ENCODE measurements at places on chromosomes 16 and 17.

DNA sequence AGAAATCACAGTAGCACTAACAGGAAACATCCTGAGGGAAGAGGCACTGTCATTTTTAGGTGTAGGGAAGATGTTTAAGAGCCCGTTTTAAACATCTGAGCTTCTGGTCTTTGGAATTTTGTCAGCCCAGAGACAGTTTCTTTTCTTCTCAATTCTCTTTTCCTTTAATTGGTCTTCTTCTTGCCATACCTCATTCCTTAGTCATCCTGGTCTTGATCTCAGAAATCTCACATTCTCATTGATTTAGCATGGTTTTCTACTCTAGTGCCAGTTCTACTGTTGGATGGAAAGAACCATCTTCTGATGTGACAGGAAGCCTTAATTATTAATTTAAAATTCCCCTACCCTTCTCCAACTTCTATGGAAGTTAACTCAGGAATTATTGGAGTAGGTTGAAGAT, 25.4 kb downstream of the BMERB1 start:
- DNase-seq = no peak

GRCh38 chr16:83212301-83212841, 585.6 kb downstream of the CDH13 start:
- no peak for DNase-seq

GRCh38 chr16:6076631-6077030, 979.0 kb upstream of the EEF2KMT start:
- DNase-seq = no peak

- DNase-seq = no peak
Measured at GRCh38 chr16:2713523-2713922, 6.5 kb downstream of the PRSS27 start.

DNA sequence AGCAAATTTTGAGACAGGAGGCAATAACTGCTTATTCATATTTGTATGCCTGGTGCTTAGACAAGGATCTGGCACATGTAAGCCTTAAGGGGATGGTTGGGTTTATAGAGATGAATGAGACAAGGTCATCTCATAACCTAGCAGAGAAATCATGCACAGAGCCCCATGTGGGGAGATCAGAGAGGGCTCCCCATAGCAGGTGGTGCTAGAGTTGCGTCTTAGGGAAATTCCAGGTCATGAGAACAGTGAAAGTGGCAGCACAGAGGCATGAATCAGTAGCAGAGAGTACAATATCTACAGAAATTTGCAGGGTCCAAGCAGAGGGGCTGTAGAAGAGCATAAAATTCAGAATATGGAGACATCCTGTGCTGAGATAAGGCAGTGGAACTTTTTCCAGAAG, 57.3 kb downstream of the SLC6A2 start:
- no peak for DNase-seq

DNA sequence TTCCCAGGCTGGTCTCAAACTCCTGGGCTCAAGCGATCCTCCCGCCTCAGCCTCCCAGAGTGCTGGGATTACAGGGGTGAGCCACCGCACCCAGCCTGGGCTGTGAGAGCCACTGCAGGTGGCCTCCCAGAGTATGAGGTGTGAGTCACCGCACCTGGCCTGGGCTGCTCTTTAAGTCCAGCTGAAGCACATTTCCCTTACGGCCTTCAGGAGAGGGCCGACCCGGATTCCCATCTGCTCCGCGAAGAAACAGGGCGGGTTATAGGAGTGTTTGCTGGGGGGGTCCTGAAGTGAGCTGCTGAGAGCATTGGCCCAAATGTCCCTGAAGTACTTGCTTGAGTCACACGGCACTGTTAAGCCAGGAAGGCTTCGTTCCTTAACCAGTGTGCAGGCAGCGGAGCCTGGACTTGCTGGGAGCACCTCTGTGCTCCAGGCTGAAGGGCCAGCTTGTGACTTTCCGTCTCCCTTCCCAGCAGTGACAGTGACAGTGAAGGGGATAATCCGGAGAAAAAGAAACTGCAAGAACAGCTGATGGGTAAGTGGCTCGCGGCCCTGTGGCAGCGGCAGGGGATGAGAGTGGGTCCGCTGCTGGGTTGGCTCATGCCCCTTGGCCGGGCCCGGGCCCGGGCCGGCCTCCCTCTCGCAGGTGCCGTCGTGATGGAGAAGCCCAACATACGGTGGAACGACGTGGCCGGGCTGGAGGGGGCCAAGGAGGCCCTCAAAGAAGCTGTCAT, 7.2 kb downstream of the VPS4A start:
- DNase-seq = no peak

DNA sequence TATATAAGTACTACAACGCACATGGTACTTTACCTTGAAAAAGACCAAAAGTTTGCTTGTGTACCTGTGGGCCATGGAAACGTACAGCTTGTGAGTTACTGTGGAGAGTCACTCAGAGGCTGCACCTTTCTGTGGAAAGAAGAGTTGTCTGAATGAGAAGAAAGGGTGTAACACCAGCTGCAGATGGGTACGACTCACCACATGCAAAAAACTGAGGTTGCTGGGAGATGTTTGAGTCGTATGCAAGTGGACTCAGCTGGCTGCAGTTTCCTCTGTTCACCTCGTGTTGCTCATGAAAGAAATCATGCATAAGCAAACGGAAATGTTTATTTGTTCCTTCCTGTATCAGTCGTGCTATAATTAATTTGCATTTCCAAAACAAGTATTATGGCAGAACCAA, 22.4 kb upstream of the DYNLRB2 start:
- no peak for DNase-seq

DNA sequence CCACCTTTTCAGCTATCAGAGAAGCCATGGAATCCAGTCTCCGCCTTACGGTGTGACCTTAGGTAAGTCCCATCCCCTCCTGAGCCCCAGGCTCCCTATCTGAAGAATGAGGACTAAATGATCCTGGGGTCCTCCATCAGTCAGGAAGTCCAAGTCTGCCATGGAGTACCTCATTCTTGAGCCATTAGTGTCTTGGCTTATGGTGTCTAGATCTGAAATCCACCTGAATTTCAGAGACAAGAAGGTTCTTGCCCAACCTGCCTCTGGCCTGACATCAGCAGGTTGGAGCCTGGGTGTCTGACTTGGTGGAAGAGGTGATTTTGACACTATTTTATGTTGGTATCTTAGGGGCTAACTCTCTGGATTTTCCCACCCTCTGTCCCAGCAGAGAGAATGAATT, 47.1 kb downstream of the CNGB1 start:
- no peak for DNase-seq

Data from posterior cingulate gyrus (tissue), 11 donors.